ENCODE measurements at places on chromosomes 3 and 15.
A peak's percentile ranks its signal among the peaks of the same experiment; 100 is the strongest.

- DNase-seq, result no peak
Measured at GRCh38 chr15:90259524-90259923, 5.9 kb upstream of the NGRN start.

GRCh38 chr3:97821287-97821773, 481 bp upstream of the CRYBG3 start:
- DNase-seq, result peak; percentile 86

GRCh38 chr3:169342652-169343505, 320.6 kb downstream of the MECOM start:
- DNase-seq, result peak; percentile 42

DNA sequence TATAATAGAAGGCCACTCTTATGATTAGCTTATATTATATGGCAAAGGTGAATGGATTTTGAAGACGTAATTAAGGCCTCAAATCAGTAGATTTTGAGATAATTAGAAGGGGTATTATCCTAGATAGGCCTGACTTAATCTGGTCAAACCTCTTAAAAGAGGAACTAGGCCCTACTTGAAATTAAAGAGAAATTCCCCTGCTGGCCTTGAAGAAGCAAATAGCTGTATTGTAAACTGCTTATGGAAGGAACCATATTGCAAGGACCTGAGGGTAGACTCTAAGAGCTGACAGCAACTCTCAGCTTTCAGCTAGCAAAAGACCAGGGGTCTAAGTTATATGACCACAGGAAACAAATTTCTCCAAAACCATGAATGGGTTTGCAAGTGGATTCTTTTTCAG, 219.0 kb upstream of the ONECUT1 start:
- DNase-seq, result no peak

- DNase-seq, result peak; percentile 34
Measured at GRCh38 chr15:26521691-26522198, 251.1 kb downstream of the GABRB3 start.

GRCh38 chr3:24614359-24614758, 119.7 kb upstream of the THRB start:
- peak; percentile 20 for DNase-seq

DNA sequence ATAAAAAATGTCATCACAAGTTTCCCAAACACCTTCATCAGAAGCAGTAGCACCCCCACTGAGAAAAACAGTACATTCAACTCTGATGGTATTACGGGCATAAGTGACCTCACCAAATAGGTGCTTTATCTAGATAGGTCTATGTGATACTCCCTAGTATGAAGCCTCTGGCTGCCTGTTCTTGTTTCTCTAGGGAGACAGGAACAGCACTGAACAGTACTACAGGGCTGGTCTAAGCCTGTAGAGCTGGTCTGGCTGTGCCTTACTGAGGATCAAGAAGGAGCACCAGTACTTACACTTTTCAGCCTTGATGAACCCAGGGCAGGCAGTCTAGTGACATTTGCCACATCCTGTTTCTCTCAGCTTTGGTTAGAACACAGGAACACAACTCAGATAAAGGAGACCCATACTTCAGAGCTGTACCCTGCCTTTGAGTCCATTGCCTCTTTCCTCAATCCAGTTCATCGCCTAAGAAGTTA, 35.9 kb downstream of the OXNAD1 start:
- DNase-seq, result no peak

DNA sequence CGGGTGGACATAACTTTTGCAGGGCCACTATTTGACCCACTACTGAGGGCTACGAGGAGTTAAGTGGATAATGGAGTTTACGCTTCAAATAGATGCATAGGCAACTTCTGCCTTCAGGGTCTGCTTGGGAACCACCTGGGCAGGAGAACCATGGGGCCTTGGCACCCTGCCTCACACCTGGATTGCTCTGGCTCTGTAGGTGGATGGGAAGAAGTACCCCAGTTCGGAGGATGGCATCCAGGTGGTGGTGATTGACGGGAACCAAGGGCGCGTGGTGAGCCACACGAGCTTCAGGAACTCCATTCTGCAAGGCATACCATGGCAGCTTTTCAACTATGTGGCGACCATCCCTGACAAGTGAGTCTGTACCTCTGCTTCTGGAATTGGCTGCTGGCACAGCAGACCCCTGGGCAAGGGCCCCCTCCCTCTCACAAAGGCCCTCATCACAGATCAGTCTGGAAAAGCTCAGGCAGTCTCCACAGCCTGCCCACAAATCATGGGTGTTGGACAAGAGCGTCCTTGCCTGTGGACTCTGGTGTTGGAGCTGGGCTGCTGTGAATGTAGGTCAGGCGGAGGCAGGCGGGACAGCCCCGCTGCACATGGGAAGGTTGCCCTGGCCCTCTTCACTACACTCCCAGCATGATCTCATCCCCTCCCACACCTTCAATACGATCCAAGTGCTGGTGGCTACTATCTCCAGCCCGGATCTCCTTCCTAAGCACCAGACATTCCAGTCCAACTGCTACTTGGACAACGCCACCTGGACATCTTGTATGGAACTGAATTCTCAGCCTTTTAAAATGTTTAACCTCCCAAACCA, 46.7 kb downstream of the MESD start:
- no peak for DNase-seq

- no peak for DNase-seq
Measured at GRCh38 chr3:66885326-66886000, 112.6 kb upstream of the KBTBD8 start.

GRCh38 chr3:46565607-46566039, 479 bp downstream of the LRRC2 start:
- peak; percentile 3 for DNase-seq

GRCh38 chr3:42507252-42507651, 4.8 kb downstream of the VIPR1 start:
- DNase-seq, result peak; percentile 21

- DNase-seq, result no peak
Measured at GRCh38 chr3:45922950-45923590, 20.2 kb upstream of the CXCR6 start.

GRCh38 chr3:126365351-126366277, 8.4 kb upstream of the KLF15 start:
- no peak for DNase-seq

GRCh38 chr3:143699424-143699823, 148.8 kb downstream of the SLC9A9 start:
- no peak for DNase-seq

- DNase-seq, result peak; percentile 42
Measured at GRCh38 chr15:77632534-77633133, at the start of gene LINGO1. TSS of gene LINGO1 (minus strand) at chr15:77632912. CDS start at chr15:77632315, 597 bp downstream.

DNA sequence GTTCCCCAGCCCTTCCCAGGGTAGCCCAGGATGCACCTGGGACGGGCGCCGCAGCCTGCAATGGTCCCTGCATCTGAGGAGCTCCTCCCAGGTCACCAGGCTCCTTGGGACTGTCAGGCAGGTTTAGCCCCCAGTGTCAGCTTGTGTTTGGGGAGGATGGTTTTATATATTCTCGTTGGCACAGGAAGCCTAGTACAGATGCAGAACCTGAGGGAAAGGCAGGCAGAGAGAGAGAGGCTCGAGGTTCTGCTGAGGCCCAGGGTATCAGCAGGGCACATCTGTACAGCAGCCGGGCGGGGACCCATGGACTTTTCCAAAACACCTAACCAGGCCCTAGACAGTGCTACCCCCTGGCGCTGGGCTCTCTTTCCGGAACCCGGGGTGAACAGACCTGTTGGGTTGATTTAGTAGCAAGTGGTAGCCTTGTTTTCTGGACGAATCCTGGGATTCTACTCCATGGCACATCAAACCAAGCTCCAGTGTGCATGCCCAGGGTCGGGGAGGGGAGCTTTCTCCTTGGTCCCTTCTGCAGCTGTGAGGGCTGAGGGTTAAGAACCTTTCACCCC, 8.6 kb downstream of the PAK6 start:
- no peak for DNase-seq

DNA sequence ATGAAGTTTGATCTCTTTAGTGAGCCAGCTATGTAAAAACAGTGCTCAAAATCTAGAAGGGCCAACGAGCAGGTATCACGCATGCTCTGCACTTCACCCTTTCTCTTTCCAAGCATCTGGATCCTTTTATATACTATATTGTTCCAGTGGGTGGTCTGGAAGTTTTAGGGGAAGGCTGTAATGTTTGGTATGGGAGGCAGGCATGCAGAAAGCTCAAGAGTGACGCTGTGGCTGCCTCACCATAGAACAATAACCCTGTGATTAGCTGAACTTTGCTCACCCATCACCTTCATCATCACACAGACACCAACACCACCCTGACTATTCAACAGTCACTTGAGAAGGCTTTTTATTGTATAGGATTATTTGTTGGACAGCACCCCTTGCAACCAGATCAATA, 81.6 kb downstream of the FBN1 start:
- DNase-seq, result no peak

DNA sequence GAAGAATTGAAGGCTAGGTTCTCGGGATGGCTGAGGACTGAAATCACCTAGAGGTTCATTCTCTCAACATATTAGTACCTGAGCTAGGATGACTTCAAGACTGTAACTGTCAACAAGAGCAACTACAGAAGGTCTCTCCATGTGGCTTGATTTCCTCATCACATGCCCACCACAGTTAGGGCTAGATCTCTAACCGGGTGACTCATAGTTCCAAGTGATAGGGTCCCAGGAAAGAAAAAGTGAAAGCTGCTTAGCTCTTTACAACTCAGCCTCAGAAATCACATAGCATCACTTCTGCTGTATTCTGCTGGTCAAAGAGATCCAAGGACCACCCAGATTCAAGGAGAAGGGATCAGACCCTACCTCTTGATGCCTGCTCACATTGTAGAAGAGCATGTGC, 165.4 kb upstream of the AGTR1 start:
- no peak for DNase-seq

DNA sequence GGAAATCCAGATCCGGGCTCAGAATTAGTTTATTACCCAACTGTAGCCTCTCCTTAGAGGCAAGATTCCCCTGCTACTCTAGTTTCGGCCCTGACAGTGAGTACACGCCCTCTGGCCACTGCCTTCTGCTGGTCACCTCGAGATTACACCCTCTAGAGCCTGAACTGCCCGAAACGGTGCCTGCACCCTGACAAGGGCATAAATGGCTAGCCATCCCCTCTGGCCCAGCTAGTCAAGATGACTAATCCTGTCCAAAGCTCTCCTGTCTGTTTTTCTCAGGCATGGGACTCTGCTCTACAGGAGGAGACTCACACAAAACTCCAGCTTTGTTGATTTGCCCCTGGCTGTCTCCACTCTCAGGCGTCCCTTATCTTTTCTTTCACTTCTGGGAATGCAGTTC, 150.5 kb upstream of the UBE2E2 start:
- DNase-seq, result no peak

GRCh38 chr3:153513236-153513635, 351.2 kb downstream of the RAP2B start:
- DNase-seq, result peak; percentile 9

GRCh38 chr3:186307594-186308221, 54.3 kb downstream of the DGKG start:
- no peak for DNase-seq

DNA sequence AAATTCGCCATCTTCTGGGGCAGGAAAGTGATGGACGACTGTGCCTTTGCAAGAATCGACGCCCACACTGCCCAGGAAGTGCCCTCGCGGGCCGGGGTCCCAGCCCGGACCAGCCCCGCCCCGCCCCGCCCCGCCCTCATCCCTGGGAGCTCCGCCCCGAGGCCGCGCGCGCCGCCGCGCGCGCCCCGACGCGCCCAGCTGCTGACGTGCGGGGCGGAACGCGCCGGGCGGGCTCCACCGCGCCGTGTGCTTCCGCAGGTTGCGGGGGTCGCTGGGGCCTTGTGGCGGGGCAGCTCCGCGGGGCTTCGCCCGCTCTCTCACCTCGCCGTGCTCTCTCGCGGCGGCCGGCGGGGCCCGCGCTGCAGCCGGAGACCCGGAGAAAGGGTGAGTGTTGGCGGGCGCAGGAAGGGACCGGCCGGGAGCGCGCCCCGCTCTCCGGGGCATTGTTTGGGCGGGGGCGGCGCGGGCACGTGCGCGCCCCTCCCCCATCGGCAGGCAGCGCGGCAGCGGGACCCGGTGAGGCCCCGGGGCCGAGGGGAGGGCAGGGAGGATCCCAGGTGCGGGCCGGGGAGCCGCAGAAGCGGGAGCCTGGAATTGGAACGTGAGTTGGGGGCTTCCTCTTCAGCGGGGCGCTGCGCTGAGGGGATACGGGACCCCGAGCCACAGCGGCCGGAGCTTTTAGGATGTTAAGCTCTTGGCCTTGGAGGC, at the start of gene YEATS2:
YEATS2 (plus strand) TSS at position 188 of the 708 bp plus-strand sequence. CDS start 17,366 bp downstream, outside the sequence.
- DNase-seq, result peak; percentile 93

DNA sequence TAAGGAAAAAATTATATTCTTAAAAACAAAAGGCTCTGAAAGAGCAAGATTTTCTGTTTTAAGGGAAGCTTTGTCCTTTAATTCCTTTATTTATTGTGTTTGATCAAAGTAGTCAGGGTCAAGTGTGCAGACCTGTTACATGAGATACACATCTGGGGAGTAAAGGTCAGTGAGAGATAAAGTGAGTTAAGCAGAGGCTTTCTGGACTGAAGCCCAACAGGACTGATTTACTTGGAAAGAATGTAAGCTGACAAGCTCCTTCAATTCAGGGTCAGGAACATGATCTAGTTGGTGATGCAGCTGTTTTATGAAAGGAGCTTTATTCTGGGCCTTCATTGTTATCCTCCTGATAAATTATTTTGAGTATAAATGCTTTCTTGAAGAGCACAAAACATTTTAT, 20.7 kb upstream of the OTOL1 start:
- no peak for DNase-seq

- no peak for DNase-seq
Measured at GRCh38 chr3:33111581-33111980, 2.2 kb upstream of the CRTAP start.

DNA sequence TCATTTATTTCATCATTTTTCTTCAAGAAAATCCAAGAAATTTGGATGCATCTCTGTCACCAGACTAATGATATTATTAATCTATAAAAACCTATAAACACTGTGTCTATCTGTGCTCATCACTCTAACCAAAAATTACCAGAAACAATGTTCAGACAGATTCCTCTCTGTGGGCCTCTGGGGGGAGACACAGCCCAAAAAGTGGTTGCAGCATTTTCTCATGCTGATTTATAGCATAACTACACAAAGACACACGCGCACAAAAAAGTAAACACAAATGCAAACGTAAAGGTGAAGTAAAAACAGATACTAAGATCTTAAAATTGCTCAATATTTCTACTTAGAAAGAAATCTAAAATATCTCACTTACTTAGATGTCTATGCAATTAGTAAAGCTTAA, 976.0 kb downstream of the GBE1 start:
- DNase-seq, result no peak

- no peak for DNase-seq
Measured at GRCh38 chr15:66692808-66693596, 9.0 kb upstream of the SMAD6 start.
